ENCODE measurements at places on chromosomes 1 and 21.

DNA sequence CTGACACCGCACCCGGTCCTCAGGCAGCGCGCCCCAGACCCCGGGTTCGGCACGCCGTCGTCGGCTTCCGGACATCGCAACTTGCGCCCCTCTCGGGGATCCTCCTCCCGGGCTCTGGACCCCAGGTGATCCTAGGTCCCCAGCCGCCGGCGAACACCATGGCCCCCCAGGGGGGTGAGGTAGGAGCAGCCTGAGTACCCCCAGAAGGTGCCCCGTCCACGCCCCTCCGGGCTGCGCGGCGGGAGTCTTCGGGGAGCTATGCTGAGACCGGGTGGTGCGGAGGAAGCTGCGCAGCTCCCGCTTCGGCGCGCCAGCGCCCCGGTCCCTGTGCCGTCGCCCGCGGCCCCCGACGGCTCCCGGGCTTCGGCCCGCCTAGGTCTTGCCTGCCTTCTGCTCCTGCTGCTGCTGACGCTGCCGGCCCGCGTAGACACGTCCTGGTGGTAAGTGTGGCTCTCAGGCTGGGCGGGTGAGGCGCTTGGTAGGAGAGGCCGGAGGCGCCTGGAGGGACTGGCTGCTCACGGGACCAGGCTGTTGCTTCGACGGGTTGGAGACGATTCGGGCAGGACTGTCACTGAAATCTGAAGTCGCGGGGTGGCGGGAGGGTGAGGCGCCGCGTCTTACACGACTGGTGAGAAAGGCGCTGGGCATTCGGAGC, 367 bp downstream of the WNT2B start:
- no peak for DNase-seq

DNA sequence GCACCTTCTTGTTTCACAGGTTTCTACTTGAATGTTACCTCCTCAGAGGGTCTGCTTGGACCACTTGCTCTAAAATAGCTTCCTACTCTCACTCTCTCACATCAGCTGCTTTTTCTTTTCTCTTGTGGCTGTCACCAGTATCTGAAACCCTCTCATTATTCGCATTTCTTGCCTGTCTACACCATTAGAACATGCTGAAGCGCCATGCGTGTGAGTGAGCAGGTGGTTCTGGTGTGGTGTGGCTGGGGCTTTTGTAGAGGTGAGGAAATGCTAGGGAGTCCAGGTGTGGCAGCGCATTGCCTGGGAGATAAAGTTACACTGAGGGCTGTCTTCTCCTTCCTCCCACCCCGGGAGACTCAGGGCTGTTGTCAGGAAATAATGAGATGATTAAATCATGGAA, 4.1 kb downstream of the ZNF362 start:
- no peak for DNase-seq

DNA sequence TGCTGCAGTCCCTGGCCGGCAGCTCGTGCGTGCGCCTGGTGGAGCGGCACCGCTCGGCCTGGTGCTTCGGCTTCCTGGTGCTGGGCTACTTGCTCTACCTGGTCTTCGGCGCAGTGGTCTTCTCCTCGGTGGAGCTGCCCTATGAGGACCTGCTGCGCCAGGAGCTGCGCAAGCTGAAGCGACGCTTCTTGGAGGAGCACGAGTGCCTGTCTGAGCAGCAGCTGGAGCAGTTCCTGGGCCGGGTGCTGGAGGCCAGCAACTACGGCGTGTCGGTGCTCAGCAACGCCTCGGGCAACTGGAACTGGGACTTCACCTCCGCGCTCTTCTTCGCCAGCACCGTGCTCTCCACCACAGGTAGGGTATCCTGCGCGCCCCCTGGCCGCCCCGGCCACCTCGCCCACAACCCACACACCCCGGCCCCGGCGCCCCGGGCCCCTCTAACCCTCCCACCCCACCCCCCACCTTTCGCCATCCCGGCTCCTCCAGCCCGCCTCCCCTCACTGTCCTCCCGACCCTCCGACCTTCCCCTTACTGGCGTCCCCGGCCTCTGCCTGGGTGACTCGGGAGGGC, 352 bp downstream of the KCNK1 start:
- peak; percentile 39 for DNase-seq

DNA sequence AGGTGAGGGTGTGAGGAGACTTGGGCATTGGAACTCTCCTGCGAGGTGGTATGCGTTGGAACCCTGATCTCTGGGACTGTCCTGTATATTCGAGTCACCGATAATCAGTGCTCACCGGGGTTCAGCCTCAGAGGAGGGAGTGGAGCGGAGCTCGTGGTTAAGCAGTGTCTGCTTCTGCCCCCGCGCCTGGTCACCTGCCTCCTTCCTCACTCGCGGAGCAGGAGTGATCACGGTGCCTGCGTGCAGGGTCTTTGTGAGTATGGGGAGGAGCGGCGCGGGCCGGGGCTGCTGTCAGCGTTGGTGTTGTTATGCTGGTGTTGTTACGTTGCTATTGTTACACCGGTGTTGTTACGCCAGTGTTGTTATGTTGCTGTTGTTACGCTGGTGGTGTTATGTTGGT, 23.3 kb downstream of the H6PD start:
- no peak for DNase-seq

- no peak for DNase-seq
Observed at GRCh38 chr1:62280150-62280549, 39.1 kb downstream of the KANK4 start.

- DNase-seq, result no peak
Observed at GRCh38 chr1:156910309-156910782, 10.1 kb upstream of the LRRC71 start.

- DNase-seq, result no peak
Observed at GRCh38 chr1:229570891-229571516, 12.5 kb upstream of the ABCB10 start.

DNA sequence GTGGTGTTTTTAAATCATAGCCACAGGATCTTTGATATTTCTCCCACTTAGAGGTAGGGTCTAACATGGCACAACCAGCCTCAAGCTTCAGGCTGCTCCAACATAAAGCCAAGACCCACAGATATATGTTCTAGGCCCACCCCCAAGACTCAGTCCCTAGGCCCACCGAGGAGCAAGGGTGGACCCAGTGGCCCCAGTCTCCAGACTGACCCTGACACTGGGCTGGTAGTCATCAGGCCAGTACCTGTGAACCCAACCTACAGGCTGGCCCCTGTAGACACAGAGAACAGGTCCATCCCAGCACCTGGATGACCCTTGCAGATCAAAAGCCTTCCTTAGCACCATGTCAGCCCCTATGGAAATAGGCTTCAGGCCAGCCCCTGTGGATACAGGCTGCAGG, 60.5 kb downstream of the NEGR1 start:
- no peak for DNase-seq

GRCh38 chr1:197781968-197782721, 6.9 kb upstream of the DENND1B start:
- peak; percentile 71 for DNase-seq

GRCh38 chr1:184606786-184607185, 147.9 kb downstream of the EDEM3 start:
- DNase-seq, result no peak

- DNase-seq, result peak; percentile 42
Observed at GRCh38 chr1:223363057-223363855, 720 bp downstream of the SUSD4 start.

- DNase-seq, result peak; percentile 61
Observed at GRCh38 chr1:115452600-115453329, 114.7 kb upstream of the NGF start.

DNA sequence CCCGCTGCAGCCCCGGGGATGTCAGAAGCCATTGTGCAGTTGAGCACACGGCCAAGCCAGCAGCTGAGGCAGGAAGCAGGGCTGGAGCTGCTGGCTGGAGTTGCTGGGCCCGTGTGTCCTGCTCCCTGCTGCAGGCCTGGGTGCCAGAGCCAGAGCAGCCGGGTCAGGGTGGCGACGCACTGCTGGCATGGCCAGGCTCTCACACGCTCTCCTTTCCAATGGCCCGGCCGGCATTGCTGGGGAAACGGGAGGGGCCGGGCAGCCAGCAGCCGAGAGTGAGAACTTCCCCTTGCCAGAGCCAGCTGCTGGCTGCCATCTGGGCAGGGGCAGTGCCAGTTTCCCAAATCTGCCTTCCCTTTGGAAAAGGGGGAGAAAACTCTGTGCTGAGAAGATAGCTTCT, 82.4 kb upstream of the PROX1 start:
- no peak for DNase-seq

GRCh38 chr1:157157501-157158190, 19.5 kb upstream of the ETV3 start:
- DNase-seq, result peak; percentile 70

DNA sequence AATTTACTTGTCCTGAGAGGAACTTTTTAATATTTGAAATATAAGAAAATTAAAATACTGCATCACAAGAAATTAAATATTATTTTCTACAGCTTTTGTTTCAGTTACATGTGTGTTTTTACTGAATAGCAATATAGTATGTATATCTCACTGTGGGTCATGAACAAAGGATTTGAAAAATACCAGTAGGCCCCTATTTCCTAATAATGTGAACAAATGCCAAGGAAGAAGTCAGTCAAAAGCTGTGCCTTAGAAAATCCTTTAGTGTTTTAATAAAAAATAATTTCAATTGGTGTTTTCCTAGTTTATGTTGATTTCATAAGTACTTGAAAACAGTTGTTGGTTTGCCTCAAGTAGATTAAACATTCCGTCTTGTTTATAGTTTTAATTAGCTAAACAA, 46.7 kb downstream of the SMYD3 start:
- DNase-seq, result no peak

GRCh38 chr1:245871191-245871590, 635.9 kb downstream of the SMYD3 start:
- DNase-seq, result no peak

GRCh38 chr1:44290250-44291094, 64.6 kb downstream of the ERI3 start:
- no peak for DNase-seq

DNA sequence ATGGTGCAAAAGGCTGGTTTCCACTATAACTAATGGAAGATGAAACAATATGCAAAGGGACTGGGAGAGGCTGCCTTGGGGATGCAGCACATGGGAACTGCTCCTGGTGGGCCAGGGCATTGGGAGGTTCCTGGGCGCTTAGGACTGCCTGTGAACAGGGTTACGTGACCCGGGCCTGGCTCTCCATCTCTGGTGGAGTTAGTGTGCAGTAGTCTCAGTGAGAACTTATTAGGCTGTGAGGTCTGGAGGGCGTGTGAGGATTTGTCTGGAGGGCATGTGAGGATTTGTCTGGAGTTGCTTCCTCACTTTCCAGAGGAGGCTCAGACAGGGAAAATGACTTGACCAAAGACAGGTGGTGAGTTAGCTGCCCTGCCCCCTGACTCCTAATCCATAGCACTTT, 1.5 kb upstream of the ETV3L start:
- no peak for DNase-seq

DNA sequence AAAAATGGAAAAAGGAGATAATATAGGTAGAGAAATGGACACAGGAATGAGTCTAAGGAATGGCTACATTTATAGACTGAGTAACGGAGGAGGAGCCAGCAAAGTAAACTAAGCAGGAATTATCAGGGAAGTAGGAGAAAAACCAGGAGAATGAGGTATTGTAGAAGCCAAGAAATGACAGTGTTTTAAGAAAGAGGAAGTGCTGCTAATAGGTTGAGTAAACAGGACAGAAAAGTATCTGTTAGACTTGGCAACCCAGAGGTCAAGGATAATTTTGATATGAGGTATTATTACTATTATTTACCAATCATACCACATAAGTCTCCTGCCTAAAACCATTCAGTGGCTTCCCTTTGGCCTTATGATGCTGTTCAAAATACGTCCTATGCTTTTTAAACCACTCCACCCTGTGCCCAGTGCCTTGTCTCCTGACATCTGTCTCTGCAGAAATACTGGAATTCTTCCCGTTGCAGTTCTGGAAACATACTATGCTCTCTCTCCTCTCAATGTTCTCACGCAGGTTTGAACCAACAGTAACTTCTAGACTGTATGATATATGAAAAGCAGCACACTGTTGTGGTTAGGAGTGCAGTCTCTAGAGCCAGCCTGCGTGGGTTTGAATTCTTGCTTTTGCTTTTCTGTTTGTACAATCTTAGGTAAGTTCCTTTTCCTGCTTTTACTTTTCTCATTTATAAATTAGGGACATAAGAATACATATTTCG, 24.6 kb upstream of the NEK7 start:
- DNase-seq, result no peak

- DNase-seq, result peak; percentile 34
Observed at GRCh38 chr1:84376000-84376910, 22.0 kb upstream of the DNASE2B start.

DNA sequence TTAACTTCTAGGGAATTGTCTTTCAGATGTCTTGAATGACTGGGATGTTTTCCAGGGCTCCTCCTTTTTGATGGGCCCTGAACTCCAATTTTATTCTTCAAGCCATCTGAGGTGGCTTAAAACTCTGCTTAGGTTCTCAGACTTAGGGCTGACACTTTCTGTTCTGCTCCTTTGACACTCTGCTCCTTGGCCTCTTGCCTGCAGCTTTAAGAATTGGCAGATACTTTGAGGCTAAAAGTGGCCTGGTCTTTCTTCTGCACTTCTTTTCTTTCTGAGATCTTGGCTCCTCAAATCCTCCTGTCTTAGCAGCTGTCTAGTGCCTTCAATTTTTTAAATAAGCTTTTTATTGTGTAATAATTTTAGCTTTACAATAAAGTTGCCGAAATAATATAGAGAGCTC, 294.6 kb downstream of the RPS6KC1 start:
- DNase-seq, result no peak

GRCh38 chr1:156760092-156760795, 7.1 kb upstream of the PRCC start:
- DNase-seq, result no peak

DNA sequence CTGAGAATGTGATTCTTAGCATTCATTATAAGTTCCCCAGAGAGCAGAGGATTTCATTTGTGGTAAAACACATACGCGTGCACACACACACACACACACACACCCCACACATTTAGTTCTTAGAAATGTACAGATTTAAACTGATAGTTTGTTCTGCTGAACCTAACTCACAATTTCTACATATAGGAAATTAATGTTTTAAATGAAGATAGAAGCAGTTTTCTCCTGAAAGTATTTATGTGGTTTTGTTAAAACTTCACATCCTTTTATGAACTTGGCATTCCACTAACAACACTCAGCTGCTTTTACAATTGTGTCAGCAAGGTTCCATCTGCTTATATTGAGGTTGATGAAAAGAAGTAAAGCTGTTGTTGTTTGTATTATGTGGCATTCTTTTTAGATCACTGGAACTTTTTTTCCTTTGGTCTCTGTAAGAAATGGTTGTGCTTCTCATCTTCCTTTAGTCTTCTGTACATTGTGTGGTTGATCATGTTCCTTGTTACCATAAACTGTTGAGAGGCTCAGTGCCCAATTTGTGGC, 41.6 kb downstream of the AK4 start:
- peak; percentile 58 for DNase-seq

DNA sequence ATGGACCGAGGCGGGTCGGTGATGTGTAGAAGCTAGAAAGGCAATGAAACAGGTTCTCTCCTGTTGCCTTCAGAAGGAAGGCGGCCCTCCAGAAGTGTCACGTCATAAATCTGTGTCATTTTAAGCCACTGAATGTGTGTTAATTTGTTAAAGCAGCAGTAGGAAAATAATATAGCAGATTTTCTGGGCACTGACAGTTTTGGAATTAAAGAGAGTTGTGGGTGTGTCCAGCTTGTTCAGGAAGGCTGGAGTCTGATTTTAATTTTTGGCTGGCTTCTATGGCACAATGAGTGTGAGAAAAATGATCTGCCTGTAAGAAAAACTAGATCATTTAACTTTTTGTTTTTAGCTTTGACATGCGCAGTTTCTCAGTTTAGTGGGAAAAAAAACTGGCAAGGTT, 177.3 kb downstream of the EDEM3 start:
- DNase-seq, result no peak

- no peak for DNase-seq
Observed at GRCh38 chr1:229365569-229365968, 22.7 kb upstream of the CCSAP start.

- DNase-seq, result no peak
Observed at GRCh38 chr1:99851850-99852454, 1.8 kb downstream of the AGL start.

All from fibroblast of skin of right biceps (primary cell).